HT-29 (cell line): ENCODE measurements at places on chromosomes 4 and X. TPM values are rescaled to one million over a fixed set of nuclear protein-coding genes. Genes with fewer than 3 reads are reported as not detected.

Gene GATB
- total RNA-seq, result 14.1 and 14.4 TPM in 2 replicates

Gene SPANXA2
- total RNA-seq, result not detected in 2 replicates

Gene CT45A1
- not detected in 2 replicates for total RNA-seq

Gene CCNQ
- total RNA-seq, result 107 and 122 TPM in 2 replicates

Gene ZNF711
- 0.42 and 0.48 TPM in 2 replicates for total RNA-seq

Gene NPY5R
- not detected in 2 replicates for total RNA-seq

Gene IL2
- total RNA-seq, result not detected in 2 replicates

Gene CD38
- 0.05 TPM in 1 of 2 replicates, not detected in the other for total RNA-seq

Gene USP17L27
- not detected in 2 replicates for total RNA-seq

Gene DMD
- total RNA-seq, result not detected in 2 replicates

Gene PRDM8
- total RNA-seq, result 5.7 and 7.0 TPM in 2 replicates

Gene PDZD11
- total RNA-seq, result 43.1 and 52.3 TPM in 2 replicates

Gene RHOH
- total RNA-seq, result not detected in 2 replicates
